Mesendoderm (in vitro differentiated cells): ENCODE measurements at places on chromosomes 13 and 19.

DNA sequence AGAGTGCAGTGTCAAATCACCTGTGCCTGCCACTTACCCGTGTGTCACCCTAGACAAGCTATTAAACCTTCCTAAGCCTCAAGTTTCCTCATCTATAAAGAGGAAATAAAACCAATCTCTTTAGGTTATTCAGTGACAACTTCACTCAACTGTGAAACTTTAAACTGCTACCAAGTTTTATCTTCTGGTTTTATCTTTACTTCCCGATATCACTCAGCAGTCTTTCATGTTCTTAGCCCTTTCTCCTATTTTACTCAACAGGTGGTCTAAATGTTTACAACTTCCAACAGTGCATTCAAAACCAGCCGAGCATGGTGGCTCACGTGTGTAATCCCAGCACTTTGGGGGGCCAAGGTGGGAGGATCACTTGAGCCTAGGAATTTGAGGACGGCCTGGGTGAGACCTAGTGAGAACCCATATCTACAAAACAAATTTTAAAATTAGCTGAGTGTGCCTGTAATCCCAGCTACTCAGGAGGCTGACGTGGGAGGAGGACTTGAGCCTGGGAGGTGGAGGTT lies 59.6 kb downstream of the GPALPP1 start:
- DNase-seq: peak; percentile 70

DNA sequence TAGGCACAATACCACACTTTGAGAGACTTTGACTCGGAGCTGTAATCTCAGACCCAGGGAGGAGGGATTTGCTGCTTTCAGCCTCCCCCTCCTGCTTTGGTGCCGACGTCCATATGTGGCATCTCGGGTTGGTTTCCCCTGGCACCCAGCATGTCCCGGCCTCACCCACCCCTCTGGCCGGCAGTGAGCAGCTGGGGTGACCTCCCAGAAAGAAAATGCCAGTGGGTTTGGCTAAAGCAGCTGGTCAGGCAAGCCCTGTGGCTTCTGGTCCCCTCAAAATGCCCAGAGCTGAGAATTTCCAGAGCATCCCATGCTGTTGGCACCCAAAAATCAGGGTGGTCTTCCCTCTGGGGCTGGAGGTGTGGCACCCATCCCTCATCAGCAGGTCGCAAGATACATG lies 34.1 kb downstream of the INSR start:
- DNase-seq: no peak

DNA sequence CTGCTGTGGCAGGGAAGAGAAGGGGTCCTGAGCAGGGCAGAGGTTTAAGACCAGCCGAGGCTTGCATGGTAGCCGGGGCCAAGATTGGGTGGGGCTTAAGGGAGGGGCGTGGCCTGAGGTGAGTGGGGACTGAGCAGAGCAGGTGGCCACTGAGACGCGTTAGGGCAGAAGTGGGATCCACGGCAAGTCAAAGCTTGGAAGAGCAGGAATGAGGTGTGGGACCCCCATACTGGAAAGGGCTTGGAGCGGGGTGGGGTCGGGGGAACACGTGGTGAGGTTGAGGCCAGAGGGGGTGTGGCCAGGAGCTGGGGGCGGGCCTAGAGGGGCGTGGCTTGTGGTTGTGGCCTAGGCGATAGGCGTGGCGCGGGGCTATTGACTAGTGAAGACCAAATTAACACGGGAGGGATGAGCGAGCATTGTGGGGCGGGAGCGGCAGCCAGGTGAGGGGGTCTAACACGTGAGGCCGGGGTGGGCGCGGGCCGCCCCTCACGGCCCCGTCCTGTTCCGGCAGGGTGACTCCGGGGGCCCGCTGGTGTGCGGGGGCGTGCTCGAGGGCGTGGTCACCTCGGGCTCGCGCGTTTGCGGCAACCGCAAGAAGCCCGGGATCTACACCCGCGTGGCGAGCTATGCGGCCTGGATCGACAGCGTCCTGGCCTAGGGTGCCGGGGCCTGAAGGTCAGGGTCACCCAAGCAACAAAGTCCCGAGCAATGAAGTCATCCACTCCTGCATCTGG lies 3.3 kb downstream of the CFD start:
- peak; percentile 86 for DNase-seq

DNA sequence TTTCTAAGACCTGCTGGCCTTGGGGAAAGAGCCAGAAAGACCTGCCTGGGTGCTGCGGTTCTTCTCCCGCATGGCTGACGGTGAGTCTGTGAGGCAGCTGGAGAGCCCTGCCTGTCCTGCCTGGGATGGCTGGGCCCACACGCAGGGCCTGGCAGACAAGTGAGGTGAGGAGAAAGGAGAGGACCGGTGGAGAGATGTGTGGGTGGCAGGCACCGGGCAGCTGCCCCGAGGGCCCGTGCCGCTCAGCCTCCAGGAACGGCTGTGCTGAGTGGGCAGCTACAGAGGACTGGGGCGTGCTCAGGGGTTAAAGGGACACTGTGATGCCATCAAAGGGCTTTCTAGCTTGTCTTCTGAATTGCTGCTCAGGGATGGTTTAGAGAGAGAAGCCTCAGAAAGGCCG lies 53.8 kb downstream of the MLLT1 start:
- no peak for DNase-seq

- DNase-seq: no peak
These were observed 8.1 kb downstream of the DGKH start for GRCh38 chr13:42056583-42056982.

DNA sequence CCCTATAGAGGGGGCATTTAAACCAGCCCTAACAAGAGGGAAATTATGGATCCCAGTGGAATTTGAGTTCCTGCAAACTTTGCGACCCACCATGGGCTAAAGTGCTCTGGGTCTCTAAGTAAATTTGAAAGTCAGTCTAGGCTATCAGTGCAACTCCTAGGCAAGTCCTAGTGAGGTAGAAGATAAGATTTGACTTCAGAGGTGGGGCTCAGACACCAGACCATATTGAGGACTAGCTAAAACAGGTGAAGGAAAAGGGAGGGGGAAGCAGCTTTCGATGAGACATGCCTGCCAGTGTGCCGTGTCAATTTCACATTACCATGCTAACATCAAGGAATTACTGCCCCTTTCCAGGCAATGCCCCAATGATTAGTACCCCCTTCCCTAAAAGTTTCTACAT lies 38.4 kb downstream of the CD320 start:
- DNase-seq: no peak

DNA sequence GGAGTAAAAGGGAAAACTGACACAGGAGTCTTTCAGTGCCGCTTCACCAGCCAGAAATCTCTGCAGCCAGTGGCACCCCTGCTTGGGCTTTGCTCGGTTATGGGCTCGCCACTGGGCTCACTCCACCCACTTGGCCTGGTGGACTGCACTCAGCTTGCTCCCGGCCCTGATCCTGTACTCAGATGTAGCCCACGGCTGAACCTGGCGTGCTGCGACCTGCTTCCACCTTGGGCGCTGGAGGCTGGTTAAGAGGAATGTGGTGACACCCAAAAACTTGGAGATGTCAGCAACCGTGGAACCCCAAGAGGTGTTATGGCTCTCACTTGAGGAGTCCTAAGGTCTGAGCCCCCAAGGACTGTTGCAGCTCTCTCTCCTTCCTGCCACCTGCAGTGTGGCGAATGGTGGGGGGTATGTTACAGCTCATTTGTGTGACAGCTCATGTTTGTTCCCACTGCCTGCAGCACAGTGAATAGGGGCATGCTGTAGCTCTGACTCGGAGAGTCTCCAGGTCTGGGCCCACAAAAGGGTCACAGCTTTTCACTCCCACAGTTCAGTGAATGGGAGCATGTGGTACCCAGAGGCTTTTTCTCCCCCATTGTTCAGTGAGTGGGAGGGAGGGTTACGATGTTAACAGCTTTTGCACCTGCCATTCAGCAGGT lies 1124.5 kb upstream of the ATXN8OS start:
- DNase-seq: no peak

- no peak for DNase-seq
These were observed 32.8 kb upstream of the NANOS3 start for GRCh38 chr19:13844130-13844631.

DNA sequence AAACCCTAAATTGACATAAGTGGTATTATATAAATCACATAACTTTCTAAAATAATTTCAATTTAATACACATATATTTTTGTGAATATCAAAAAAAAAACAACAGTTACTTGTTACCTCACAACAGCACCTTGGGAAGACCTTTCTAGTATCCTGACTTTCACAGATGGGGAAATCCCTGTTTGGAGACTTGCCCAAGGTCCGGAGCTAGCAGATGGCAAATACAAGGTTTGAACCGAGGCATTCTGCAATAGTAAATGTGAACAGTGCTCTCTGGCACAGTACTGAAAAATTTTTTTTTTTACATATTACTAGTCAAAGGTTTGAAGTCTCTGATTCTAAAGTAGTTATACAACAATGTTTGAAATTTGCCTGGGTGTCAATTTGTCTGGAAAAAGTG lies 104.5 kb downstream of the SUCLA2 start:
- DNase-seq: no peak

DNA sequence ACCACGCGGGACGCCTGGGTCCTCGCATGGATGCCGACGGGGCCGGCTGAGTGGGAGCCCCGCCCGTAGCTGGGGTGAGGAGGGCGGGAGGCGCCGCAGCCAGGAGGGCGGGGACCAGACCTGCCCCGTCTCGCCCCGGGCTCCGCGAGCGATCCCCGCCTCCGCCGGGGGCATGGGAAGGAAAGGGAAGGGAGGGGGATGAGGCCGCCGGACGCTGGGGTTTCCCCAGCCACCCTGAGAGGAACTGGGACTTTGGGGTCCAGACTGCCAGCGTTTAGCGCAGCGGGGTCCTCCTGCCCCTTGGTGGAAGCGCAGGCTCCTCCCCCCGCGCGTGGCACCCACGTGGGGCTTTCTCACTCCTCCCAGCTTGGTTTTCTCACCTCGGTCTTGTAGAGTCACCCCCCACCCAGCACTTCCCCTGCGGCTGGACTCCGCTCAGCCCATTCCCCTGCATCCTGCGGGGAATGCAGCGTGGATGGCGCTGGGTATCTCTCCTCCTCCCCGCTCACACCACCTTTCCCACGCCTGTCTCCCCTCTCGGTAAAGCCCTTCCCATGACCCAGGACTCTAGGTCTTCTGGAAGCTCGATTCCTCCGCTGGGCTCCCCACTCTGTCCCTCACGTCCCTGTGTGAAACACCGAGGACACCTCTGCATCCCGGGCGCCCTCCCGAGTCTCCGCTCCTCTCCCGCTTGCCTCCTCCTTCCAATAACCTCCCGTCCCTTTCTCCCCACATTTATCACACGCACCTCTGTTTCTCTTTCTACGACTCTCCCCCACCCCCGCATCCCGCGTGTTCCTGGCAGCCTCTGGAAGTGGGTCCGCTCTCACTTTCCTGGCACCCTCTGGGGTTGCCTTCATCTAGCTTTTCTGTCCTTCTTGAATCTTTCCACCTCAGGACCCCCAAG lies 2.1 kb downstream of the TGFB1 start:
- DNase-seq: peak; percentile 63

- DNase-seq: no peak
These were observed 878.6 kb upstream of the PCDH20 start for GRCh38 chr13:62294244-62294643.

GRCh38 chr13:29487466-29488454 lies 107.7 kb downstream of the SLC7A1 start:
- no peak for DNase-seq

- DNase-seq: no peak
These were observed 98.7 kb upstream of the KLF5 start for GRCh38 chr13:72960114-72960513.

- DNase-seq: no peak
These were observed 604.7 kb downstream of the SLITRK6 start for GRCh38 chr13:85194482-85194881.

- DNase-seq: no peak
These were observed 107.3 kb downstream of the AKAP11 start for GRCh38 chr13:42379241-42379640.

GRCh38 chr13:46498650-46499049 lies 54.3 kb upstream of the LRCH1 start:
- DNase-seq: no peak

DNA sequence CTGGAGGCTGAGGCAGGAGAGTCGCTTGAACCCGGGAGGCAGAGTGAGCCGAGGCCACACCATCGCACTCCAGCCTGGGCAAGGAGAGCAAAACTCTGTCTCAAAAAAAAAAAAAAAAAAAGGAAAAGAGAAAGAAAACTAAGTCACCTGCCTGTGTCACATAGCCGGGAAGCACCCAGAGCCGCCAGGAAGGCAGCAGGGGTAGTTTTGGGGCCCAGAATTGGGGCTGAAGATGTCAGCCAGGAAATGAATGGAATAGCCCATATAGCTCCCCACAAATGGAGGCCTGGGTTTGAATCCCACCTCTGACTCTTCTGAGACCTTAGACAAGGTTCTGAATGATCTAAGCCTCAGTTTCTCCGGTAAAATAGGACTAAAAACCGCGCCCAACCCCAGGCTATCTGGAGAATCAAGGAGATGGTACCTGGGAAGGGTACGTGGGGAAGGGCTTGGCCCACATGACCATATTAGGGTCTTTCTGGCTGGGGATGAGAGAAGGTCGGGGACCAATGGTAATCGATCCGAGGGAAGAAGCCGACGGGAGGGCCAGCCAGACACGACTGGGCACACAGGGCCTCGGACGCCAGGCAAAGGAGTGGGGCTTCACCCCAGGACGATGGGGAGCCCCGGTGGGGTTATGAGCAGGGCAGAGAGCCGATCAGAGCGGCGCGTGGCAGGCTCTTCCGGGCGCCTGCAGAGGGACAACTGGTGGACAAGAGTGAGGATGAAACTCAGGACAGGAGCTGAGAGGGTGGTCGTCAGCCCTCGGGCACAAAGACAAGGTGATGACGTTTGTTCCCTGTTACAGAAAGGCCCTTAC lies 14.4 kb downstream of the CCDC124 start:
- DNase-seq: peak; percentile 23

DNA sequence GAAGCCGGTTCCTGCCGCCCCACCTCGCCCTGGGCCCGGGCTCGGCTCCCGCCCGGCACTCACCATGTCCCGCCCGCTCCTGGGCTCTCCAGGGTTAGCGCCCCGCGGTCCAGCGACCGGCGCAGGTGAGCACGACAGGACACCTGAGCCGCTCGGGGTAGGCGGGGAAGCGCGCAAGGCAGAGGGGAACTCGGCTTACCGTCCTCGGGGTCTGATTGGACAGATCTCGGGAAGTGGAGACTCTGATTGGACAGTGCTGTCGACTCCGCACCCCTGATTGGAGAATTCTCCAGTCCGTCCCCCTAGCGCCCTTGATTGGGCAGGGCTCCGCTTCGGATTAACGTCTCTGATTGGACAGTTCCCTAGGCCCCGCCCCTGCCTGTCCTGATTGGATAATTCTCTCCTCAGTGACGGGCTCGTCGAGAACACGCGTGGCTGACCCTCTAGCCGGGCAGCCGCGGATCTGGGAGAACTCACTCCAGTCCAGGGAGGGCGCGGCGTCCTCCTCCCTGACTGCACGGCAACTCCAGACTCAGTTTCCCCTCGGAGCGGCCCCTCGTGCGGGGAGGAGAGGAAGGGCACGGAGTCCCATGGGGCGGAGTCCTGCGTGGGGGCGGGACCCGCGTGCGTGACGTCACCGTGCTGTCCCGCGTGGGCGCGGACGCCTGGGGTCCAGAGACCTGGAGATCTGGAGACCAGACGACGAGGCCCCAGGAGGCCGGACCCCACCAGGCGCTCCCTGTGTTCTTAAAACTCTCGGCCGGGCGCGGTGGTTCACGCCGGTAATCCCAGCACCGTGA lies at the start of gene ZNF77:
TSS of gene ZNF77 (minus strand) at position 197 of the 800 bp plus-strand sequence. CDS start at position 66, 131 bp downstream.
- peak; percentile 99 for DNase-seq

DNA sequence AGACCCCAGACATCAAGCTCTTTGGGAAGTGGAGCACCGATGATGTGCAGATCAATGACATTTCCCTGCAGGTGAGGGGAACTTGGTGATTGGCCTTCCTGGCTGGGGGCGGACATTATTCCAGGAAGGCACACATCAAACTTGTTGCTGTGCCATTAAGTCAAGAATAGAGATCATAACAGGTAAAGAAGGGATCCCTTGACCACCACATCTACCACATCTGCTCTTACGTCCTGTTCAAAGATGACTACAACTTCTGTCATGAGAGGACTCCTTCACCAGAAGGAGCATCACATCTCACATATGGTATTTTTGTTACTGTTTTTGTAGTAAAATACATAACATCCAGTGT lies 1.1 kb downstream of the RPS5 start:
- DNase-seq: no peak
